ENCODE measurements at places on chromosomes 6 and 20.

DNA sequence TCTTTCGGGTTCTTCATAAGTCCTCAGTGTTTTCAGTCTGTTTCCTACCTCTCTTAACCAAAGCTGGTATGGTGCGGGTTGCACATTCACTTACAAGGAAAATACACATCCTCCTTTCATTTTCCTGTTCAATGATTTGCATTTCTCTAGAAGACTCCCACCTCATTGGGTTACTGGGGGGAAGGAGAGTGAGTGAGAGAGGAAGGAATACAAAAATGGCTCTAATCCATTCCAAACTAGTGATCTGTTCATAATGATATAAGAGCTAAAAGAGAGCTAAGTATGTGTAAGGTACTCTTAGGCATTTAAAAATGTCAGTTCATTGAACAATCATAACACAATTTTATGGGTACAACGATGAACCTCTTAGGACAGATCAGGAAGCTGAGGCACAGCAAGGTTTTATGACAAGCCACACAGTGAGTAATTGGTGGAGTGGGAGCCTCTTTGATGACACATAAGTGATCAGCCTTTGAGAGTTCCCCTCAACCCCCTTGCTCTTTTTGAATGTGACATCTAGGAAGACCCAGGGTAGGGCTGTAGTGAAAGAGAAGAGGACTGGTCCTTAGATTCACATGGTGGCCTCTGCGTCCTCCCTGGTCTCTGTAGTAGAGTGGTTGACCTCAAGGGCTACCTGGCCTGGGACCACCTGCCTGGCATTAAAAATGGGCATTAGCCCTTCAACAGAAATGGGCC is 328.4 kb upstream of the SOX4 start:
- no peak for DNase-seq

- no peak for DNase-seq
Observed at GRCh38 chr6:30890646-30891449, 6.5 kb downstream of the DDR1 start.

- DNase-seq = no peak
Observed at GRCh38 chr6:36636687-36637418, 41.7 kb upstream of the CDKN1A start.

GRCh38 chr6:4355241-4355640 is 219.9 kb upstream of the ECI2 start:
- DNase-seq = no peak

- no peak for DNase-seq
Observed at GRCh38 chr6:85482206-85482904, 32.5 kb downstream of the NT5E start.

GRCh38 chr6:131867744-131868143 is 59.9 kb downstream of the ENPP1 start:
- no peak for DNase-seq

GRCh38 chr6:96301781-96302180 is 219.8 kb upstream of the UFL1 start:
- no peak for DNase-seq

DNA sequence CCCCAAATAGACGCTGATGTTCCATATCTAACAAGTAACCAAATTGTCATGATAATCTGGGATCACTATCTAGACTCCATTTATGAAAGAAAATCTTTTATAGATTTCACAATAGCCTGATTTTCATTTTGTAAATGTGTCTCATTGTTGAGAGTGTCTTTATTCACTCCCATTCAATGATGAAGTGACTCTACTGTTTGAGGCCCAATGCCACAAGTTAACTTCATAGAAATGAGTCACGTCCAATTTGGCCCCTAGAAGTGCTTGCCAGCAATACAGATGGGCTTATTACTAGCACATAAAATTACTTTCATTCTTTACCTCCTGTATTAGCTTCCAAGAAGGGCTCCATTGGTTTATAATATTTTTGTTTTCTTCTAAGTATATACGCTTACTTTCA is 6.3 kb downstream of the IPCEF1 start:
- DNase-seq = no peak

DNA sequence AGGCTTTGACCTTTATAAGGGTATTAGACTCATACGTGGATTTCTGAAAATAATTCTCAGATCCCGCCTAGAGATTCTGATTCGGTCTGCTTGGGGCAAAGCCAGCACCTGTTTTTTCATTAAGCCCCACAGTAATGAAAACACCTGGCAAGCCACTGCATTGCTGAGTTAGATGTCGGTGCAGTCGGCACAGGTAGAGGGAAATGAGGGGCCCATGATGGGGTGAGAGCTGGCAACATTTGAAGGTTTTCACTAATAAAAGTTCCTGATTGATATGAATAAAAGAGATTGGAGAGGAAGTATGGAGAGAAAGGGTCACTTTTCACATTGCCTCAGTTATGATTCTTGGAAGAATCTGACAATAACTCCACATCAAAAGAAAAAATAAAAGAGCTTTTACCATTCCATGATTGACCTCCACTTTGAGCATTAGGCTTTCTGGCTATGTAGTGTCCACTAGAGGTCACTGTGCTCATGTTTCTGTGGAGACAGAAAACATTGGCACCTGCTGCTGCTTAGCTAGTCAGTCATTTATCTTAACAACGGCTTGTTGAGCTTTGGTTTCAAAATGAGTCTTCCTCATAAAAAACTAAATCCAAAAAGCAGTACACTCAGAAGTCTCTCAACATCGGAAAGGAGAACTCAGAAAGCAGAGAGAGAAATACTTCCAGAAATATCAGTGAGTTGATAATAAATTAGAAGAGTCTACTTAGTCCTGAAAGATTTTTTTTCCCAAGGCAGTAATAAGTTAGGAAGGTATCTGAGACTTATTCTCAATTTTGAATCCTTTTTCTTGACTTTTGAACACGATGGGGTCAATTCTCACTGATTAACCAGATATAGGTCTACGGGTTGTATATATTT is 53.3 kb upstream of the KLHL31 start:
- peak; percentile 65 for DNase-seq

- DNase-seq = no peak
Observed at GRCh38 chr6:139369068-139369467, 5.4 kb downstream of the CITED2 start.

DNA sequence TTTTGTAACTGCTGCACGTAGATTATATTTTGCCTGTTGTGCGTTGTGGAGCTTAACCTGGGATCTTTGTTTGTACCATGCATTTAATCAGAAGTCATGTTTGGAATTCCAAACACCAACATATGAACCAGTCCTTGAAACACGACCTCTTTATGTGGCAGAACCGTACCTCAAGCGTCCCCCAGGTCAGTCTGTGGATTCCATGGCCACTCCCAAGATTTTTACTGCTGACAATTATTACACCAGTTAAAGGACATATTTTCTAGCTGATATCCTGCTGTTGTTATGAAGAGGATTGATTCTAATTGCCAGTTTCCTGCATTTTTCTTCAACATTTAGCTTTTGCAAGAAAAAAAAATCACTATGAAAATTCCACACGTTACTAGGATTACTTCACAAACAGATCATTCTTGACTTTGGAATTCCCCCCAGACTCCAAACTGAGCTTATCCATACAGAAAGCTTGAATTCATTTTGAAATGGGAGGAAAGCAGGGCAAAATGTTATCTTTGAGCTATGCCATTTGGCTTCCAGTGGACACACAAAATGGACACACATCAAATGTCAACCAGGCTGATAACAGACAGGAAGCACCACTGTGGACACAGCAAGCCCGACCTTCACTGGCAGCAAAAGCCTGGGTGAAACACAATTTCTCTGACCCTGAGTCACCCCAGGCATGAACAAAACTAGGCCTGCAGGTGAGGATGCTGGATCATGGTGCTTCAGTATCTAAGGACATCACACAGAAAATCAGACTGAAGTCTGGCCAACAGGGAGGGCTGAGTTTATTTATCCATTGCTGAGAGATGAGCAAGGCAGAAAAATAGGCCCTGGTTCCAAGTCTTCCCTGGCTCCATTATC is 542.9 kb upstream of the JAG1 start:
- no peak for DNase-seq

DNA sequence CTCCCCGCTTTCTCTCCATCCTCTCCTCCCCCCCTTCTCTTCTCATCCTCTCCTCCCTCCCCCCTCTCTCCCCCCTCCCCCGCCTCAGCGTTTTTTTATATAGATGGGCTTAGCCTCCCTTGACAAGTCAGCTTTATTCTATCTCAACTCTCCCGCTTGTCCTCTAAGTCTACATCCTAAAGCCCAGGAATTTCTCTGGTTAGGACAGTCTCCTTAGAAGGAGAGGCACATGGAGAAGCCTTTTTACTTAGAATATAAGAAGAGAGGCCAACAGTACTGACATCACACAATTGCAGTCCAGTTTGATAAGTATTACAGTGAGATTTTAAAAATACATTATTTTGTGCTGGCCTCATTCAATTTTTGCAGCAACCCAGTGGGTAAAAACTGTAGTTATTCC is 83.5 kb downstream of the LYRM2 start:
- no peak for DNase-seq

- no peak for DNase-seq
Observed at GRCh38 chr6:24859608-24860200, 61.0 kb upstream of the ARMH2 start.

DNA sequence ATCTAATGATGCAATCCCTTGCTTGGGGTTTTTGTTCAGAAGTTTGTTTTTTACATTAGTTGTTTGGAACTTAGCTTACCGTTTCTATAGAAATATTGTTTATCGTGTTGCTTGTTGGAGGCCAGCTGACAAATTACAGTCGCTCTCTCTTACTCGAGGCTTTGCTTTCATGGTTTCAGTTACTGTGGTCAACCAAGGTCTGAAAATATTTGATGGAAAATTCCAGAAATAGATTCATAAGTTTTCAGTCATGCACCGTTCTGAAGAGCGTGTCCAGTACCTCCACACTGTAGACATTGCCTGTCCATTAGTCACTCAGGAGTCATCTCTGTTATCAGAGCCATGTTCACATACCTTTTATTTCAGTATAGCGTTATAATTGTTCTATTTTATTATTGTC is 47.9 kb downstream of the DEK start:
- DNase-seq = no peak

- DNase-seq = no peak
Observed at GRCh38 chr6:4806337-4806725, 30.1 kb downstream of the CDYL start.

Measured in NCI-H1092 treated with DMSO at 0.1 percent for 48 hours (cell line).